Putamen (tissue), 1 donor: ENCODE measurements at places on chromosomes 3 and 15.

- DNase-seq = no peak
Observed at GRCh38 chr3:152458376-152459117, 189.8 kb downstream of the MBNL1 start.

- DNase-seq = no peak
Observed at GRCh38 chr3:45817831-45818522, 21.6 kb upstream of the SLC6A20 start.

DNA sequence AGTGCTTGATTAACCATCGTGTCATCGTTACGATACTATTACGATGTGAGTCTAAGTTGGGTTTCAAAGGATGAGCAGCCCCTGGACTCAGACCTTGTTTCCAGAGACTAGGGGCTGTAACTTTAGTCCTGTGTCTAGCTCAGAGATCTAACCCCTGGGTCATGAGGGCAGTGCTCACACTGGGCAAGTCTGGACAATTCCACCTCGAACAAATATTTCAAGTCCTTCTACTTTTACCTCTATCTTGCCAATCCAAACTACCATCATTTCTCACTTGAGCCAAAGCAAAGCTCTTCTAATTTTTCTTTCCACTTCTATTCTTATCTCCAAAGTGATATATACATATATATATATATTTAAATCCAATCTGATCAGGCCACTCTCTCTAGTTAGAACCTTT lies 10.8 kb downstream of the ANAPC13 start:
- DNase-seq = no peak

- no peak for DNase-seq
Observed at GRCh38 chr3:146124126-146124801, 36.7 kb downstream of the PLOD2 start.

DNA sequence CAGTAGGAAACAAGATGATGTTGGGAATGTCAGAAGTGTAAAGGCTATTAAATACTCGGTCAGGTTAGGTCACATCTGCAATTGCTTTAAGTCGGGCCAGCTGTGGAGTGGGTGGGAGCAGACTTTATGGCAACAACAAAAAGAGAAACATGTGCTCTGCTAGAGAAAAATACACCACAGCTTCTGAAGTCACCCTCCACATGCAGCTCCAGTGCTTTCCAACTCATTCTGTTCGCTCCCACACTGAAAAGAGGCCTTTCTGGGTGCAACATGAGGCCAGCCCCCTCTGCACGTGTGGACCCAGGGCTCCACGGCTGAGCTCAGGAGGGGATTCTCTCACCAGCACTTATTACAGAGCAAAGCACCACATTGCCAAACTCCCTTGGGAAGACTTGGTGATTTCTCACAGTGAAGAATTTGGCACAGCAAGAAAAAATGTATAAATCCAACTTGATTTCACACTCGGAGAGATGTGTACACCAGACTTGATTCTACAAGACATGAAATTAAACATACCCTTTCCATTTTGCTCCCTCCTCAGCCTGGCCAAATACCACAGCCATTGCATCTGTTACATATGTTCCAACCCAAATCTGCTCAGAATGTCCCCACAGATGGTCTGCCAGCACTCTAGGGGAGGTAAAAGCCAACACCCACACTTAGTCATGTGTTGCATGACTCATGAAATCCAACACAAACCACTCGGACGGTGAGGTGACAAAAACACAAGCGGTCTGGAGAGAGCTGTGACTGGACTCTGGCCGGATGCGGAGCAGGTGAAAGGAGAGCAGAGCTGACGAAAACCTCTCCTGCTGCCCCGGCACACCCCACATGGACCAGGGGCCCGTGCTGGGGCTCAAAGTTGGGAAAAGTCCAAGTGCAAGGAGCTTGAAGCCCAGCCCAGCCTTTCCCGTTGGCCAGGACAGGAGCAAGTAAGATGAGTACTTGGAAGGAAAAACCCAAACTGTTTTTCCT lies 74.6 kb downstream of the ITGB5 start:
- DNase-seq = no peak

GRCh38 chr3:28575100-28575745 lies 226.6 kb upstream of the AZI2 start:
- peak; percentile 6 for DNase-seq

DNA sequence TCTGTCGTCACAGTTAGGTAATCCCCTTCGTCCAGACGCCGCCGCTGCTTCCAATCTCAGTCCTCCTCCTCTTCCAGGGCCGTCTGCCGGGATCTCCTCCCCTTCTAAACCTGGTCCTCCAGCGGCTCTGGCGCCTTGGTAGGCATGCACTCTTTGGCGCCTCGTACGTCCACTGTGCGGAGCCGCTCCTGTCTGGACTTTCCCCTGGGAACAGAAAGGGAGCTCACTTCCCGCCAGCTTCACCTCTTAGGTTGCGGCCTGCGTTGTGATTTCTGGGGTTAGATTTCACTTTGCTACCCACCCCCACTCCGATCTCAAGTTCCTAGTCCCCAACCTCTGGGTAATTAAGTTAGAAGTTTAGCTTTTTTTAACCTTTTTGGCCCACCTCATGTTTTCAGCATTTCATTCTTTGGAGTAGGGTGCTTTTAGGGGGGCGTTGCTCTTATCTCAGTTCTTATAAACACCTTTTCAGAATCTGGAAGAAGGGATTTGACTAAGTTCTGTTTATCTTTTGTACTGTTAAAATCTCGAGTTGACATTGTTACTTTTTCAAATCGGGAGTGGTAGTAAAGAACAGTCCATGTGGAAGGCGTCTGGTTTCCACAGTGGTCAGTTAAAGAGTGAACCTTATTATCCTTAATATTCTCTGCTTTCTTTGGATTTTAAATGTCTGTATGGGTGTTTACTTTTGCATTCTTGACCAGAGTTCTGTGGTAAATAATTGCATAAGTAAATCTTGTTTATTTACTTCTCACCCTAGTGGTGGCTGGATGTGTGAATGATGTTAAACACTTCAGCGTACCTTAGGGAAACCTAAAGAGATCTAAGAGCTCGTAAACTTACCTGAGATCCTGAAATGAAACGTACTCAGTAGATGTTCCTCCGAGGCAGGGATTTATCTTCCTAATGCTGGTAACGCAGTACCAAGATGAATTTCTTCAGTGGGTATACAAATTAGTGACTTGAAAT lies 611 bp downstream of the CTDSPL2 start:
- no peak for DNase-seq

DNA sequence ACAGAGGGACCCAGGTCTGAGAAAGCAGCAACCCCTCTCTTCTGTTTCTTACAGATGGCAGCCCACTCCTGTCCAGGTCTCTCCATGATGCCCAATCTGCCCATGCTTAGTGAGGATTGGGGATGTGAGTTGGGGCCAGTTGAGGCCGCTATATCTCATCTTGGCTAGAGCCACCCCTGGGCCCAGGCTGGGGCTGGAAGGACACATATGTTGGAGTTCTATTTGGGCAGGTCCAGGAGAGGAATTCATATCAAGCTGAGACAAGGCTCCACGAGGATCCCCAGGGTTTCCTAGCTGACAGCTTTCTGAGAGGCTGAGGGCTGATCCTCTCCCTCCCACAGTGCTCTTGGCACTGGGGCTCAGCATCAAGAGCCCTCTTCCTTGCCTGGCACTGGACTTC lies 11.4 kb downstream of the TGM5 start:
- DNase-seq = no peak

- no peak for DNase-seq
Observed at GRCh38 chr15:42068601-42069000, 25.8 kb downstream of the PLA2G4D start.

DNA sequence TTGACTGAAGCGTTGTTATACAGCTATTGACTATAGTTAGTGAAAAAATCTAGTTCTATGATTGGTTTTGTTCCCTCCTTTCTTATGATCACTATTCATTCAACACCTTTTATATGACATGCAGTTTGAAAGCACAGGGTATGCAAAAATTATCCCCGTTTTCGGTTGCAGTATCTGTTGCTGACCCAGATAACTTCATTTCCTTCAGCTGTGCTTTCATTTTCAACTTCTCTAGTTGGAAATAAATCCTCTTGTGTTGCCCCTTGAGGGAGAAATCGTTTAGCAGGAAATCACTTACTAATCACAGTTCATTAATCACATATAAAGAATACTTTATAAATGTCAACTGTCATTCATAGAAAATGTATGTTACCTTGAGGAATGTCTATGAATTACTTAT lies 55.1 kb downstream of the MBNL1 start:
- DNase-seq = no peak

DNA sequence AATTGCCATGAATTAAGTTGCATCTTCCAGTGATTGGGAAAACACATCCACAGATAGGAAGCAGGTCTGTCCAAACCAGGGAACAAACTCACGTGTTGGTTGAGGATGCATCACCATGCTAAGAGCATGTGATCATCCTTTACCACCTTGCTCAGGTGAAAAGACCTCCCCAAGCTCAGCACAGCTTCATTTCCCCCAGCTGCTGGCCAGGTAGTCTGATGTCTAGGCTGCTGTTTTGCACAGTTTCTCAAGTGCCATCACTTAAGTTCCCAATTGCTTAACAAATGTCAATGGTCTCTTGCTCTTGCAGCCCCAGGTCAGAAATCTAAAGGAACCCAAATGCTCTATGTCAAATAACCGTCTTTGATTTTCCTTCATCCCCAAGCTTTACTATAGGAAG lies 34.2 kb downstream of the WNT5A start:
- DNase-seq = no peak

GRCh38 chr3:55609230-55609827 lies 122.2 kb upstream of the WNT5A start:
- no peak for DNase-seq

DNA sequence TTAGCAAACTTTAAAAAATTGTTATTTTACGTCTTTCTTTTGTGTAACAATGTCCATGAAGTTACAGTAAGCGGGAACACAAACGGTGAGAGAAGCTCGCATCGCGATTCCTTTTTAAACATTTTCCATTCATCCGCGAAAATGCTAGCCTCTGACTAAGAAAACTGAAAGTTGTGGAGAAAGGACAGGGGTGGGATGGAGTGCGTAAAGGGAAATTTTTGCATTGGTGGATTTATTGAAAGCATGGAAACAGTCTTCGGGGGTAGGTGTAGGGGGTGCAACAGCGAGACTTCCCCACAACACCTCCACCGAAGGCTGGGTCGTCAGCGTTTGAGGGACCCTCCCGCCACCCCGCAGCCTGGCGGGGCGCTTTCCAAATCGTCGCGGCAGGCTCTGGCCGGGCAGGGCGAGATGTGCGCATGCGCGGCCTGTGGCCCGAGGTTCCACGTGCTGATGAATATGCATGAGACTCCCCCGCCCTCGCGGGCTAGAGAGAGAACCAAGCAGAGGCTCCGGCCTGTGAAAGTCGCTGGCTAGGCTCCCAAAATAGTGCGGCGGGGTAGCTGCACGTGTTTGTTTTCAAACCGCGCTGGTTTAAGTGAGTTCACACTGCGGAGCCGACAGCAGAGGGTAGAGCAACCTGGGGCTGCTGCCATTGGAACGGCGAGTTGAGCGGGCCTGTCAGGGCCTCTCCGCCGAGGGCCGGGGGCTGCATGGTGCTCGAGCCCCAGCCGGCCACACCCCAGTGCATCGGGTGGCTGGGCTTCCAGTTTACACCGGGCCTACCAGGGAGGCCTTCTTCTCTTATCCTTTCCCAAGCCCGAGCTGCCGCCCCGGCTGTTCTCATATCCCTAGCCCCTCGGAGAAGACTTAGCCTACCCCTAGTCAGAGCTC lies 9.9 kb downstream of the ZIC1 start:
- DNase-seq = peak; percentile 82

GRCh38 chr3:143158014-143158988 lies 38.7 kb downstream of the CHST2 start:
- no peak for DNase-seq

DNA sequence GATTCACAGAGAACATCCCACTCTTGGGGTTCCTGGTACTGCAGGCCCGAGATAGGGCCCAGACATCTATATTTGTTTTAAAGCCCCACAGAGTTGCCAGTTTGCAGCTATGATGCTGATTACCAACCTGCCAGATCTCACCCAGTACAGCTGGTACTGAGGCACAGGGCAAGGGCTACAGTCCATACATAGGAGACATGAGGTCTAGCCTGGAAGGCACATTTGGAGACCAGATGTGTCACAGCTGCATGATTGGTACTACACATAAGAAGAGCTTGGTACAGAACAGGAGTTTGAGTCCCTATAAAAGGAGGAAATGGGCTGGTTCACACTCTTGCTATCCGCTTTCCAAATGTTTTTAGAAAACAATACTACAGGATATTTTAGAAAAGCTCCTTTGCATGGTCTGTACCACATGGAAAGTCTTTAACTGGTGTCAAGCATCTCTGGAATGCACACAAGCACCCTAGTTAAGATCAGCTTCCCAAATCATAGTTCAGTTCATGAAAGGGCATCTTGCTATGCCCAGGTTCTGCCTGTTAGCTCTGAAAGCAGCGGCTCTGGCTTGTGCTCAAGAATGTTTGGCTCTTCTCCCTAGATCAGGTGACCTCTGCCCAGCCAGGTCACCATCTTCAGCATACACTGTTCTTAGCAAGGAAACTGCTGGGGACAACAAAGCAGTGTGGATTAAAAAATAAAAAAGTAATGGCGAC lies 20.6 kb downstream of the MTMR14 start:
- DNase-seq = no peak

DNA sequence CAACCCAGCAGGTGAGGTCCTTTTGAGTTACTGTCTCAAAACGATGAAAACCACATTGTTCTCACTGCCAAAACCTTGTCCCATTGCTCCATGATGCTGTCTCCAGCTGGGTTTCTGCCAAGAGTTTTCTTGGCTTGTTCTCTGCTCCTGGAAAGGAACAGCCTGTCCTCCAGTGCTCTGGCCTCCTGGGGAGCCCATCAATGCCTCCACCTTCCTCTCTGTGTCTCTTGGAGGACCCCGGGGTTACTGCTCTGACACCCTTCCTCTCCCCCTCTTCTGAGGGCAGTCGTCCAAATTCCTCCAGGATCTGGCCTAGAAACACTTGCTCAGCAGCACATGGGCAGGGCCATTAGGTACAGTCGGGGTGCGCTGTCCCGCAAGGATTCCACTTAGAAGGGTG lies 63.9 kb upstream of the RGMA start:
- DNase-seq = peak; percentile 71

GRCh38 chr3:144754076-144754783 lies 782.6 kb downstream of the DIPK2A start:
- DNase-seq = no peak

GRCh38 chr15:65406424-65407000 lies 16.2 kb downstream of the IGDCC4 start:
- no peak for DNase-seq

DNA sequence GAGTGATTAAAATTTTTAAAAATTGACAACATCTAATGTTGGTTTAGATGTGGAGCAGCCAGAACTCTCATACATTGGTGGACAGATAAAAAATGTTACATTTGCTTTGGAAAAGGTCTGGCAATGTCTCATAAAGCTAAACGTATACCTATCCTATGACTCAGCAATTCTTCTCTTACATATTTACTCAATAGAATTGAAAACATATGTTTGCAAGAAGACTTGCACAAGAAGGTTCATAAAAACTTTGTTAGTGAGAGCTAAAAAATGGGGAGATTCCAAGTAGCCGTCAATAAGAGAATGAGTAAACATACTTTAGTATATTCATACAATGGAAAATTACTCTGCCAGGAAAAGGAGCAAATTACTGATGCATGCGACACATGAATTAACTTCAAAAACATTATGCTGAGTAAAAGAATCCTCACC lies 30.0 kb downstream of the MASP1 start:
- DNase-seq = no peak

- DNase-seq = no peak
Observed at GRCh38 chr15:78682004-78682651, 41.1 kb upstream of the CHRNB4 start.

- DNase-seq = no peak
Observed at GRCh38 chr3:115436767-115437301, 186.5 kb upstream of the GAP43 start.
